ENCODE measurements at places on chromosomes 4 and X.
A peak's percentile ranks its signal among the peaks of the same experiment; 100 is the strongest.

GRCh38 chr4:113555868-113556267 is 205.7 kb downstream of the CAMK2D start:
- DNase-seq, result no peak

- DNase-seq, result peak; percentile 80
These were observed 31.2 kb downstream of the PHEX start for GRCh38 chrX:22063284-22063683.

- no peak for DNase-seq
These were observed 37.2 kb downstream of the CXCL8 start for GRCh38 chr4:73777612-73778011.

DNA sequence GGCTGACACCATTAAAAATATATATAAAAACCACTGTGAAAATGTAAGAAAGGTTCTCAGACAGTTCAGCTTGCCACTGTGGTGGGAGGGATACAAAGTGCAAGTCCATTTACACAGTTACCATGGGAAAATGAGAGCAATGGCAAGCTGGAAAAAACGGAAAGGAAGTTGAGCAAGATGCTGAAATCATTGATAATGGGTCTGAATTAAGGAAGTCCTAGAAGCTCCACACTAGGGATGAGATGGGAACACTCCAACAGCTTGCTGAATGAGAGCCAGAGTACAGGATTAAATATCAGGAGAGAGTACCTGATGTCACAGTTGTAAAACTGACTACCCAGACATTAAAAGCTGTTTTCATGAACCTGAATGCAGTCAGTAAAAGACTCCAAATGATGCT is 218.6 kb downstream of the PRDM5 start:
- no peak for DNase-seq

DNA sequence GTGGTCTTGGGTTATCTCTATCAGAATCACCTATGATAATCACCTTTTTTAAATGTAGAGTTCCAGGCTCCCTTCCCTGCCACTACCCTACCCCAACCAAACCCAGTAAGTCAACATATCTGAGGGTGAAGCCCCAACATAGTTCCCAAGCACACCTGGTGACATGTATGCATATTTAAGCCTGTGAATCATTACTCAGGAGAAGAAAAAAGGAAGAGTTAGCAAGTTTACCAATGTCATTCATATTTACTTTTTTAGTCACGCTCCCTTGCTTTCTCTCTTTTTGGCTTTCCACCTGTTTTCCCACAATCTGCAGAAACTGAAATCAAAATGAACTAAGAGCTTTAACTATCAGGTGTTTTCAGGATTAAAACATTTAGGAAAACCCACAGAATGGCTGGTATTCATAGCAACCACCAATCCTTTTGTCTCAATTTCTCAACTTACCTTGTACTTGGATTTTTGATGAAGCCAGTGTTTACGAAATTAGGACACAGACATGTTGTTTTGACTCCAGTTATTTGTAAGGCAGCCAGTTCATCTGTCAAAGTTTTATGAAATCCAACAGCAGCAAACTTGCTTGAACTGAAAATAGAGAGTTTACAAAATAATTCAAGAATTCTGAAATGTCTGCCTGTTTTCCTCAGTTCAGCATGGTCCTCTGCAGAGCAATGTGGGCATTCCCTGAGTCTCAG is 34.0 kb downstream of the HSD17B11 start:
- DNase-seq, result no peak

DNA sequence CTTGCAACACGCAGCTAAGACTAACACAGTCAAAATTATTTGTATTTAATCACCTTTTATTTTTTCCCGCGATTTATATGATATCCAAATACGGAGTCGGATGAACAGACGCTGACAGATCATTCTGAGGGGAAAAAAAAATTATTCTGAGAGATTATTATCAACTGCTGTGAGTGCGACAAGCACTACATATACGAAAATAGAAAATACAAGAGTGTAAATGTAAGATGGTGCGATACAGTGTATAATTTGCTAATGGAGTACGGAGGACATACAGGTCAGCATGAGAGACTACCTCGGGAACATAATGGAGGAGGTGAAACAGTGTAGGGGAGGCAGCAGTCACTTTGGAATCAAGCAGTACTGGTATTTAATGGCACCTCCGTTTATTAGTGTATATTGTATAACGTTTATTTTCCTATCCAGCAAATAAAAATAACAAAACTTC is 2.8 kb upstream of the LIN54 start:
- DNase-seq, result no peak

GRCh38 chrX:34918091-34918736 is 24.4 kb upstream of the FAM47B start:
- no peak for DNase-seq

- no peak for DNase-seq
These were observed 806.8 kb downstream of the PCDH18 start for GRCh38 chr4:136725286-136726081.

- no peak for DNase-seq
These were observed 632.0 kb upstream of the TENM3 start for GRCh38 chr4:181611033-181611711.

DNA sequence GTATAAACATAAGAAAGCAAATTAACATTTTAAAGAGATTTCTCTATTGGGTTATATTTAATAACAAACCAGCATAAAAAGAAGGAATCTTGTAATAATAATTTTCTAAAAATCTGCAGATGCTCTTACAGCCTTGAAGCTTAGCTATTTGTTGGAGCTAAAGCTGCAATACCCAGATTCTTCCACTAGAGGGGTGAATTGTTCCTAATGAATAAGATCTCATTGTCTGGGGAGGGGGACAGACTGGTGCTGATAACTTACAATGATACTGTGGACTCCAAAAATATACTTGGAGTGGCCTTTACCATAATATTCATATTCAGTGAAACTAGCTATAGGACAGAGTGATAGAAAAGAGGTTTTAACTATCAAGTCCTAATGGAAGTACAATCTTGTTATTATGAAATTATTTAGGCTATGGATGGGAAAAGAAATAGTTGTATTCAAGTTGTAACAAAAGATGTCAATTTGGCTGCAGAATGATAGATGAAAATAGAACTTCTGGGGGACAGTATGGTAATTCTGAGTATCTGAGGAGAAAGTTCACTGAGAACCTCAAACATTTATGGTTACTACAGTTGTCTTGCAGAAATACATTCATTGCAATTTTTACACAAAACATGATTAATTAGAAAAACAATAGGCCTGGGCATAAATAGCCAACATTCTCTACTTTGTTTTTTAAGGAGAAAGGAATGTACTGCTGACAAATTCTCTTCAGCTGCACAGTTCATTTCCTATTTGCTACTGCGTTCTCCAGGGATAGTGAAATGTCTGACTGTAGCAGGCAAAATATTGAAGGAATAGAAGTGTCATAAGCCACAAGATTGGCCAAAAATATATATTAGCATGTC is 443.3 kb downstream of the GBA3 start:
- no peak for DNase-seq

Data from naive B cell (primary cell).